ENCODE measurements at places on chromosomes 7 and 10.

GRCh38 chr7:105218215-105218614 lies 170.5 kb downstream of the SRPK2 start:
- DNase-seq: no peak

DNA sequence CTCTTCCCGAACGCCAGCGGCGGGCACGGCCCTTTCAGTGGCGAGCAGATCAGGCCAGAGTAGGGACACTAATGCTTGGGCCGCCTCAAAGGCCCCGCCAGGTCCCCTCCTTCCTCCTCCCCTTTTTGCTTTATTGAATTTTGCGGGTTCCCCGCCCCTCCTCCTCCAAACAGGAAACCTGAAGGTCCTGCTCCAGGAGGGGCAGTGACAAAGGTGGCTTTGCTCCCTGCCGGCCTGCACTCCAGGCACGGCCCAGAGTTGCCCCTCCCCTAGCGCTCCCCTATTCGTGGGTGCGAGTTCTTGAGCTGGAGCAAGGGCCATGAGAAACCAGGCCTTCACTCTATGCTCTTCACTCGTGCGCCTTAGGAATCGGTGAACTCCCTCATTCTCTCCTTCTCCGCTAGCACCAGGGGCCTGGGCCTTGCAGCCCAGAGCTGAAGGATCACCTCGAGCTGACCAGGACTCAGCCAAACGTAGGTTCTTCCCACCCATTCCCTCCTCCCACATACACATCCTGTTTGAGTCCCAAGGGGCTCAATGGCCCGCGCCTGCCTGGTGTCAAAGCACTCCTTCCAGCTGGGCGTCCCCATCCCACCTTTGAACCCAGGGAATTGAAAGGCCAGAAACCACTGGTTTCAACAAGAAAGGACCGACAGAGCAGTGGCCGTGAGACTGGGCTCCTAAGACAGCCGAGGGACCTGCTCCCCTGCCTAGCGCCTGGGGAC lies 619 bp upstream of the HOXA6 start:
- no peak for DNase-seq

DNA sequence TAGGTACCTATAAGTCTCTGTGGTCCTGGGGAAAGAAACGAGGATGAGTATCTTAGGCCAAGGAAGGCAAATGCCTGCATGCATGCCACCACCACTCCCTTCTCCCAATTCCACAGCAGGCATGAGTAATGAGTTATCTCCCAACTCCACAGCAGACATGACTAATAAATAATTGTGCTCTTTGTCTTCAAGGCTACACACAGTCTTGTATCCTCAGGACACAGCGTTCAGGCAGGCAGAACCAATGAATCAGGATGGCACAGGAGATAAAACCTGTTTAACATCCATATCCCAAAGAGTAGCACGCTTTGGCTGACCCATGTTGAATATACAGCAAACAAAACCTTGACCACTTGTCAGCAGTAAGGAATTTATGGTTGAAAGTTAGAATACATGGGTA lies 229.7 kb upstream of the NFE2L3 start:
- DNase-seq: no peak

- no peak for DNase-seq
Observed at GRCh38 chr10:109089779-109090178, 833.5 kb downstream of the XPNPEP1 start.
